GM13976 (cell line): ENCODE measurements at places on chromosomes 2 and 18.
A peak's percentile ranks its signal among the peaks of the same experiment; 100 is the strongest.

DNA sequence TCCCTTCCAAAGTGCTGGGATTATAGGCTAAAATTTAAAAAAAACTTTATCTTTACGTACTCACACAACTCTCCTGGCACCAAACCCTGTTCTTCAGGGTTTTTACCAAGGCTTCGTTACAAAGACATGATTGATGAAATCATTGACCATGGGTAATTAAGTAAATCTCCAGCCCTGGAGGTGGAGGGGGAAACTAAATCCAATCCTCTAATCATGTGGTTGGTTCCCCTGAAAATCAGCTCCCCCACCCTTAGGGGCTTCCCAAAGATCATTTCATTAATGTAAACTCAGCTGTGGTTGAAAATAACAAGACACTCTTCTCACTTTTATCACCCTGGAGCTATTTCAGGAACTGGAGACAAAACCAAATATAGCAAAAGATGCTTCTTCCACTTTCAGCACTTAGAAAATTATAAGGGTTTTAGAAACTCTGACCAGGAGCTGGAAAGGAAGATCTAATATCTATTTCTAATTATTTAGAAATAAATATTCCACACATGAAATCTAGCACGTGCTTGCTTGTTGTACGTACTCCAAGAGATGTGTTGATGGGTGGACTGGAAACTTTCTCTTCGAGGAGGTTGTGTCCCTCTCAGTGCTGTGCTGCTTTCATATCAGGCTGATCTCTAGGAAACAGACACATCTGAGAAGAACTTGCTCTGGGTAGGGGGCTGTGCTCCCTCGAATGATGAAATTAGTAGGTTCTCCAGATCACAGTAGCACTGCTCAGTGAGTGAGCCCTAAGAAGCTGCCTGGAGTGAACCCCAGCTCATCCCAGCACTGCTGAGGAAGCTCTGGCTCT, 67.2 kb downstream of the SMAD4 start:
- DNase-seq: no peak

GRCh38 chr18:48297139-48297538, 112.0 kb downstream of the ZBTB7C start:
- DNase-seq: no peak

DNA sequence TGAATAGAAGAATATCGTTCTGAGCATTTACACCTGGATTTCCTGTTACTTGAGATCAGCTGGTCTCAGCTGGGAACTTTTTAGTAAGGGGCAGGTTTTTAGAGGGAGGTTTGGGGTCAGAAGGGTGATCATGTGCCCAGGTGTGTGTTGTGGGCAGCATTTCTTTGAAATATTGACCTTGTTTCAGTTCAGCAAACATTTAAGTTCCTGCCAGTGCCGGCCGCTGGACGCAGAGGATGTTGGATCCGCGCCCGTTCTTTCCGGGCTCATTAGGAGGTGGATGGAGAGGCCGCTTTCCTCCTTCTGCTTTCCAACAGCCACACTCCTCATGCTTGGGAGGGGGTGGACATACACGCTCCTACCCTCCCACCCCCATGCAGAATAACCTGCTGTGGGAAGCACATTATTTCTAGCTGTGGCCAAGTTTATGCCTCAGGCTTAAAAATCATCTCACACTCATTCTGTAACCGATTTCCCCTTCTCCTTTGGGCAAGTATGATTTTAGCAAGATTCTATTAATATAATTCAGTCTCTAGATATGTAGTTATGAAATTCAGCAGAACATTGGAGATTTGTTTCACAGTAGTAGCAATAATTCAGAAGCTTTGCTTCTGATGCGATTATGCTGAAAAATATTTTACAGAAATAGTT, 131.4 kb downstream of the ZNF236 start:
- no peak for DNase-seq

DNA sequence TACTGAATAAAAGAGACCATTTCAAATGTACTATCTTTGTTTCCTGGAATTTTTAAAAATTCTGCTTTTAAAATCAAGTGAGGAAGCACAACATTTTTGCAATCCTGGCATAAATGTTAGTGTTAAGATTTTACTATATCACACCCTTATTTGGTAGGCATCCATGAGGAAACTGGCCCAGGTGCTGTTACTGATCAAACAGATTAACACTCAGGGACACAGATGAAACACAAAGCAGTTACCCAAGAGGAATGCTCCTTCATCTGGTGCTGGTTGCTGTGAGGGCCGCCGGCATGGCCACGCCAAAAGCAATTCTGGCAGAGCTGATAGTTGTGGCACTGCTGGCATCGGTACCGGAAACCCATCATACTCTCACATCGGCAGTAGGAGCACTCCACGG, 96.8 kb downstream of the DTNB start:
- no peak for DNase-seq

GRCh38 chr2:234963773-234964615, 12.2 kb downstream of the SH3BP4 start:
- DNase-seq: no peak

GRCh38 chr2:162053066-162053807, 20.8 kb downstream of the DPP4 start:
- DNase-seq: no peak

GRCh38 chr18:32815881-32816280, 43.1 kb upstream of the KLHL14 start:
- no peak for DNase-seq

DNA sequence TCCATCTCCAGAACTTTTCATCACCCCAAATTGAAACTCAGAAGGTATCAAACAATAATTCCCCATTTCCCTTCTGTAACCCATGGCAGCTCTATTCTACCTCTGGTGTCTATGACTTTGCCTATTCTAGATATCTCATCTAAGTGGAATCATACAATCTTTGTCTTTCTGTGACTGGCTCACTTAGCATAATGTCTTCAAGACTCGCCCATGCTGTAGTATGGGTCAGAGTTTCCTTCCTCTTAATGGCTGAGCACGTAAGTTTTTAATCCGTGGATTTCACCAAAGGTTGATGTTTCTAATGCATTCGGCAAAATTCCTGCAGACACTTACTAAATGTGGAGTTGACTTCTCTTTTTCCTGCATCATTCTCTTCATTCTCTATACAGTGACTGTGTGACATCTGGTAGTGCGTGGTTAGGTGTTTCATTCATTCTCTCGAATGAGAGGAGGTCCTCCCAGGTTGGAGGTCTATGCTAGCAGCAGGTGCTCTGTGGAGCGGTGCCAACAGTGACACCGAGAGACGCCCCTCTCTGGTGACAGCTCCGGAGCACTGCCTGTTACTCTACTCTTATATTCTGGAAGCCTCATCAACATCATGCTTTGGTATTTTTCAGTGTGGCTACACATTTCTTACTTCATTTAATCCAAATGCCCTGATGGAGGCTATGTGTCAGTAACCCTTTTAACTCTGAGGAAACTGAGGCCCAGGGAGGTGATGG, 50.1 kb downstream of the ATOH8 start:
- DNase-seq: no peak

GRCh38 chr2:98569197-98569793, 39.0 kb downstream of the COA5 start:
- DNase-seq: peak; percentile 87

- no peak for DNase-seq
Measured at GRCh38 chr2:232142049-232142448, 180.5 kb downstream of the DIS3L2 start.

DNA sequence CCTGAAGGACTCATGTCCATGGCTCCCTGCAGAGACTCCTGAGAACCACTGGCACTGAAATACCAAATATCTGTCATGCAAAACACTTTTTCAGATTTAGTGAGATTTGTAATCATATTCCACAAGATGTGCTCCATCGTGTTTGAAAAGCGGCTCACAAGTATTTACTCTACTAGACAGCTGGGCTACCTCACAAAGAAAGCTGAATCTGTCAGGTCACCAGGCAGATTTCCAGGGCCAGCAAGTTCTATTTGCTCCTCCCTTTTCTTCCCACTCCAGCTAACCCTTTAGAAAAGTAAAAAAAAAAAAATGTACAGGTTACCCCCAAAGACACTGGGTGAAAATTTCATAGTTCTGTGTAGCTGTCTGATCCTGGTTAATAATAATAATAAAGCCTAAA, 22.9 kb downstream of the WIPF1 start:
- no peak for DNase-seq

DNA sequence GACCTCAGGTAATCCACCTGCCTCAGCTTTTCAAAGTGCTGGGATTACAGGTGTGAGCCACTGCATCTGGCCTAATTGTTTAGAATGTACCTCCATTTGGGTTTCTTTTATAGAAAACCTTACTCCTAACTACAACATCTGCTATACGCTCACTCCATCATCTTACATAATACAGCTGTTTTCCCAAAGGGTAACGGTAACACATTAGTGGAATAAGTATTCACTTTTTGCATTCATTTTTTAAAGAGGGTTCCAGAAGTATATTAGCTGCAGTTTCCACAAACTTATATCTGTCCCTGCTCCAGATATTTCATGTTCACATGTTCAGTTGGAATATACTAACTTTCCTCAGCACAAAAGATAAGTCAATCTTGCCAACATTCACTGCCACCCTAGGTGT, 640.1 kb upstream of the FSHR start:
- no peak for DNase-seq

DNA sequence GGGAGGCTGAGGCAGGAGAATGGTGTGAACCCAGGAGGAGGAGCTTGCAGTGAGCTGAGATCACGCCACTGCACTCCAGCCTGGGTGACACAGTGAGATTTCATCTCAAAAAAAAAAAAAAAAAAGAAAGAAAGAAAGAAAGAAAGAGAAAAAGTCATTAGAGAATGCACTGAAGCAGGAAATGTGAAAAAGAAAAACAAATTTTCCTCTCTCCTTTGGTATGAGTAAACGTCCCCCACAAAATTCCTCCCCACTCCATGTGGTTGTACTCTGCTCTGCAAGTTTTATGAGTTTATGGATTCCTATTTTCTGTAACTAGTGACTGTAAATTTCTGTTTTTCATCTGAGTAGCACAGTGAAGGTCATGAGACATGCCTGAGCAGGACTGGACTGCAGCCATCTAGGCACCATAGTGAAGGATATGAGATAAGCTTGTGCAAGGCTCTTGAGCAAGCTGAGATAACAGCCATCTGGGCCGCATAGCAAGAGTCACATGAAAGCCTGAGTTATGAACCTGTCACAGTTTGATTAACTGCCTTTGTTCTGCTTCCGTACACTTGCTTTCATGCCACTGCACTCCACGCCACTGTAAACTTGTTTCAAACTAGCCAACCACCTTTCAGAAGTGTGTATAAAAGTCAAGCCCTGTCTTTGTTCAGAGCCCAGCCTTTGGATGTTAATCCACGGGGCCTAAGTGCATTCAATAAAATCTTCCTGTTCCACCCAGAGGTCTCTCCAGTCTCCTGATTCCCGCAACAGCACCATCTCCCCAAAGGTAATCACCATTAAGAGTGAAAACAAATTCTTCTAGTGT, 50.2 kb downstream of the SKA1 start:
- no peak for DNase-seq

- DNase-seq: no peak
Measured at GRCh38 chr2:98457045-98457696, 12.5 kb downstream of the INPP4A start.

- DNase-seq: no peak
Measured at GRCh38 chr18:12238826-12239225, 15.3 kb upstream of the CIDEA start.

GRCh38 chr2:46018773-46019591, 278.2 kb upstream of the EPAS1 start:
- DNase-seq: no peak

GRCh38 chr2:178163395-178163794, 30.9 kb upstream of the OSBPL6 start:
- no peak for DNase-seq

GRCh38 chr2:219497495-219498279, 1.0 kb upstream of the GMPPA start:
- DNase-seq: peak; percentile 85

DNA sequence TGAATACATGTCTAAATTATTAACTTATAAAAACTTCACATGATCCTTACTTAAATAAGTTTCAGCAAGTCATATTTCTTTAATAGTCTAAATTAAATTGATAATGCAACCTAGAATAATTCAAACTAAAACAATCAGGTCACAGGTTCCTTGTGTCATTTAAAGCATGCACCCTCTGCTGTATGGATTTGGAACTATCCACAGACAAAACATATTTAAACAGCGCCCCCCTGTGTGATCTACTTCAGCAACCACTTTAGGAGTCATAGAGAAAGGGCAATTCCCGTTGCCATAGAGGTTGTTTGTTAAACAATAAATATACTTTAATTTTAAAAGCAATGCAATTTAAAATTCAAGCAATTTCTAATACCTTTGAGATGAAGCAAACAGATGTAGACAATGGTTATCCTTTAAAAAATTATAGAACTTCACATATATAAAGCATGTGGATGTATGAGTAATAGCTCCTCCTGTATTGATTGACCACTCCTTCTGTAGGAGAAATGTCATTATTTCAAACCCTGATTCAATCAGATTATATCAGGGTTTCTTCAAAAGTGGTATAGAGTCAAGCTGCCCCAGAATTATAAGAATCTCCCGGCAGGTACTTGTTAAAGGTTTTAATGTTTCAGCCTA, 21.2 kb downstream of the GRB14 start:
- peak; percentile 30 for DNase-seq

- no peak for DNase-seq
Measured at GRCh38 chr2:223007531-223007930, 44.5 kb upstream of the KCNE4 start.

GRCh38 chr2:150097901-150098531, 389.5 kb downstream of the RND3 start:
- no peak for DNase-seq

DNA sequence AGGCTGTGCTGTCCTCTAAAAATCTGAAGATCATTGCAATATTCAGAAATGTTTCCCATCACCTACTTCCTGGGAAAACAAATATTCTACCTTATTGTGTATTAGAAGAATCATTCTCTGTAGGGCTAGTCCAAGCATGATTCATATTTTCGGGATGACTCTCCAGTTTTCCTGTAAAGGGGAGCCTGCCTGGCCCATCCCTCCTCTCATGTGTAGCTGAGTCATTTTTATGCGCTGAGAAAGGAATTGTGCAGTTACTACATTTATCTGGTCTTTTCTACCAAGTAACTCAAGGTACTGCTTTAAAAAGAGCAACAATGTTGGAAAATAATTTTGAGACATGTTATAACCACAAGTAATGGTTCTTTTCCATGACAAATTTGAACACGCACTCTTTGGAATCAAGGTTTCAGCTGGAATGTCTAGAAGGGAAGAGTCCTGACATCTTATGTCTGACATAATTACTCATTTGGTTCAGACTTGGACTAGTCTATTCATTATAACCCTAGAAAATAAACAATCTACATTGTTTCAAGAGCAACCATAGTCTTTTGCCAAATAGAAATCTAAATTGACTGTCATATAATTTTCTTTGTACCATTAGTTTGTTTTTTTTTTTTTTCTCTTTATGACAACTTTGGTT, 6.6 kb downstream of the DSG3 start:
- no peak for DNase-seq
